ENCODE measurements at places on chromosomes 11 and 22. TPM values are rescaled to one million over a fixed set of nuclear protein-coding genes. Genes with fewer than 3 reads are reported as not detected.

GRCh38 chr11:11436715-11437313, 83.8 kb upstream of the CSNK2A3 start:
- H3K4me3 ChIP-seq, result no peak overlapping the region
- DNase-seq, result no peak
- H3K4me1 ChIP-seq, result no peaks in the 10 kb centered on the region
- H3K27ac ChIP-seq, result no peak overlapping the region
- no peaks in the 10 kb centered on the region for H3K27me3 ChIP-seq
- no peaks in the 10 kb centered on the region for H3K36me3 ChIP-seq

DNA sequence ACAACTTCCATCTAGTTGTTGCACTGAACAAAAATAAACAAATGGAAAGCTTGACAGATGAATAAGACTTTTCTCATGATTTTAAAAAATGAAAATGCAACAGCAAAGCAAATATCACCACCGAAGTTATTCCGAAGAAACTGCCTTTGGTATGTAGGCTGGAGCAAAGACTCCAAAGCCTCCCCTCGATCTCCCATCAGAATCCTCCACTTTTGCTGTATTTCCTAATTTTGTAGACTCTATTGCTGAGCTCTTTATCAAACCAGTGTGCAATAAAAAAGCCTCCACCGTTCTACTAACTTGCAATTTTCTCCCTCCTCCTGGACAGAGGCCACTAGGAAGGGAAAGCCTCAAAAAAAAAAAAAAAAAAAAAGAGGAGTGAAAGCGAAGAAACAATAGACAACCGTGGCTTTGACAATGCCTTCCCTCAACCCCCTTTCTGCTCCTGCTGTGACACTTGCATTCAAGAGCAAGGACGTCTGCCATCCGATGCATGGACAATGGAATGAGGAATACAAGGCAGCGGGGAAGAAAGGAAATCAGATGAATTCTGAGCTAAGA, 190.9 kb upstream of the BLID start:
- H3K36me3 ChIP-seq, result no peaks in the 10 kb centered on the region
- H3K27me3 ChIP-seq, result peaks cover 25% of the 10 kb centered on the region
- DNase-seq, result no peak
- H3K27ac ChIP-seq, result no peak overlapping the region

JHY gene
- total RNA-seq, result 0.59 TPM

ACR gene
- total RNA-seq, result not detected

GRCh38 chr11:20601221-20601914, 2.0 kb downstream of the SLC6A5 start:
- H3K4me3 ChIP-seq, result no peak overlapping the region
- no peak for DNase-seq
- peaks cover 75% of the 10 kb centered on the region for H3K27me3 ChIP-seq
- H3K27ac ChIP-seq, result no peak overlapping the region
- H3K4me1 ChIP-seq, result peaks cover 3% of the 10 kb centered on the region

KCNQ1 gene
- 0.19 TPM for total RNA-seq

OR2AT4 gene
- not detected for total RNA-seq

RAG2 gene
- total RNA-seq, result not detected

- peaks cover 14% of the 10 kb centered on the region for H3K27me3 ChIP-seq
- peak; percentile 16 for DNase-seq
- no peak overlapping the region for H3K4me3 ChIP-seq
- peaks cover 4% of the 10 kb centered on the region for H3K4me1 ChIP-seq
These were observed 54.6 kb upstream of the WNT7B start for GRCh38 chr22:46031557-46031956.

DNA sequence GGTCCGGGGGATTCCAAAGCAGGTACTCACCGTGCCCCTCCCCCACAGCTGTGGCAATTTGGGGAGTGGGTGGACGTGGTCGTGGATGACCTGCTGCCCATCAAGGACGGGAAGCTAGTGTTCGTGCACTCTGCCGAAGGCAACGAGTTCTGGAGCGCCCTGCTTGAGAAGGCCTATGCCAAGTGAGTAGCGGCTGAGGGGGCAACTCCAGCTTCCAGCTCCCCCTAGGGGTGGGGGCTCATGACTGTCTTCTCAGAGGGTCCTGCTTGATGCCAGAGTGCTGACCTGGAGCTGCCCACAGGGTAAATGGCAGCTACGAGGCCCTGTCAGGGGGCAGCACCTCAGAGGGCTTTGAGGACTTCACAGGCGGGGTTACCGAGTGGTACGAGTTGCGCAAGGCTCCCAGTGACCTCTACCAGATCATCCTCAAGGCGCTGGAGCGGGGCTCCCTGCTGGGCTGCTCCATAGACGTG, 4.2 kb downstream of the CAPN1 start:
- peaks cover 5% of the 10 kb centered on the region for H3K4me1 ChIP-seq
- H3K36me3 ChIP-seq, result peaks cover 14% of the 10 kb centered on the region
- no peaks in the 10 kb centered on the region for H3K27me3 ChIP-seq
- DNase-seq, result no peak
- H3K4me3 ChIP-seq, result no peak overlapping the region

GRCh38 chr11:14542324-14542723, 22.1 kb upstream of the PSMA1 start:
- no peaks in the 10 kb centered on the region for H3K36me3 ChIP-seq
- H3K27ac ChIP-seq, result peak overlapping the region; percentile 98
- peak overlapping the region; percentile 38 for H3K4me3 ChIP-seq
- H3K4me1 ChIP-seq, result peaks cover 34% of the 10 kb centered on the region

MAP6 gene
- total RNA-seq, result not detected

MLC1 gene
- total RNA-seq, result 4.5 TPM

GRCh38 chr11:130772266-130773227, 143.7 kb downstream of the SNX19 start:
- H3K4me3 ChIP-seq, result no peak overlapping the region
- peaks cover 10% of the 10 kb centered on the region for H3K27me3 ChIP-seq
- DNase-seq, result no peak
- no peak overlapping the region for H3K27ac ChIP-seq
- peaks cover 4% of the 10 kb centered on the region for H3K4me1 ChIP-seq
- H3K36me3 ChIP-seq, result no peaks in the 10 kb centered on the region

- peaks cover 84% of the 10 kb centered on the region for H3K4me1 ChIP-seq
- peak overlapping the region; percentile 98 for H3K27ac ChIP-seq
- no peak for DNase-seq
- peaks cover 37% of the 10 kb centered on the region for H3K36me3 ChIP-seq
These were observed 90.3 kb downstream of the PRR5L start for GRCh38 chr11:36386411-36386810.

CDKN1C gene
- 1.2 TPM for total RNA-seq

GRCh38 chr11:119088406-119088805, 3.7 kb downstream of the HMBS start:
- H3K36me3 ChIP-seq, result peaks cover 2% of the 10 kb centered on the region
- no peak overlapping the region for H3K27ac ChIP-seq
- H3K27me3 ChIP-seq, result no peaks in the 10 kb centered on the region
- H3K4me1 ChIP-seq, result peaks cover 25% of the 10 kb centered on the region
- DNase-seq, result no peak

GRCh38 chr11:115112754-115113153, 391.5 kb downstream of the CADM1 start:
- H3K27me3 ChIP-seq, result peaks cover 8% of the 10 kb centered on the region
- H3K4me3 ChIP-seq, result no peak overlapping the region
- no peak overlapping the region for H3K27ac ChIP-seq
- H3K4me1 ChIP-seq, result no peaks in the 10 kb centered on the region

VPREB1 gene
- total RNA-seq, result not detected
